Esophagus mucosa (tissue), 1 donor: ENCODE measurements at places on chromosomes 7 and 10.
A peak's percentile ranks its signal among the peaks of the same experiment; 100 is the strongest.

GRCh38 chr10:124614003-124614659, 130.0 kb downstream of the FAM53B start:
- no peak for ATAC-seq

- ATAC-seq: peak; percentile 24
Measured at GRCh38 chr10:3811291-3811870, 26.4 kb upstream of the KLF6 start.

DNA sequence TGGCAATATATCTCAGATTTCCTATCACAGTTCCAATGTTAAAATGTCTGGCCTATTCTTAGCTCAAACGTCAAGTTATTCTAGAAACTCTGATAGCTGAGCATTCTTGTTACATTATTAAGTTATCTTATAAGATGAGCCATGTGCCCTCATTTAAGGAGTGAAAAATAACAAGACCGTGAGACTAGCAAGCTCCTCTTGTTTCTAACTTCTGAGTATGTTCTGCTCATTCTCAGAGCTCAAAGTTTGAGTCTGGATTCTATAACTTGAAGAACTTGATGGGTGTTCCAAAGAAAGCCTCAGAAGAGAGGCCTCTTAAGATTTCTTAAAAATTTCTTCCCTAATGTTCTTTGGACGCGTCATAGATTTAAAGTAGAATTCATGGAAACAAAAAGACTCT, 215.2 kb downstream of the HTR7 start:
- no peak for ATAC-seq

GRCh38 chr7:11104578-11104977, 130.9 kb downstream of the PHF14 start:
- no peak for ATAC-seq

GRCh38 chr10:125840955-125841354, 17.6 kb downstream of the BCCIP start:
- no peak for ATAC-seq

- no peak for ATAC-seq
Measured at GRCh38 chr10:114920459-114920858, 17.5 kb upstream of the TRUB1 start.

- peak; percentile 61 for ATAC-seq
Measured at GRCh38 chr10:63099734-63100133, 33.4 kb upstream of the NRBF2 start.

GRCh38 chr10:43649185-43649523, 473 bp upstream of the ZNF32 start:
- ATAC-seq: no peak

DNA sequence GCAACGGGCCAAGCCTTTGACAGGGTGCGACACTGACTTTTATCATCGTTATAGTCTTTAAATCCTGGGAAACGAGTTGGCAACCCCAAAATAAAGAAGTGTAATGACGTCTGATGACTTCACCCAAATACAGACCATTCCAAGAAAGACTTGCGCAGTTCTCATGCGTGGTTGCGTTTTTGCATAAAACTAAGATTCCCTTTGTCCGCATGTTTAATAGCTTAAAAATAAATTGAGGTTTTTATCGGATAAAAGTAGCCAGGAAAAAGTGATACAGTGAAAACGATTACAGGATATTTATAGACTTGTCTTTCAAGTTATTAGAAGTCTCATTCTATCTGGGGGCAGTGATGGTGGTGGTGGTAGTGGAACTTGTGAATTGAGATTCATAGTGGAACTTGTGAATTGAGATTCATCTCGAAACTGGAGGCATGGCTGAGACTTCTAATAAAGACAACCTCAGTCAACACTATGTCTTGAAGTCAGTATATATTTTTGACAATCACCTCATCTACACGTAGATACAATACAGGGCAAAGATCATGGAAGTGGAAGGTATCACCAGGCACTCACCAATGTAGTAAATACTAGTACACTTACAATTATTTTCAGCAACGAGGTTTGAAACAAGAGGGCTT, 1.2 kb upstream of the NAMPT start:
- ATAC-seq: no peak

- peak; percentile 50 for ATAC-seq
Measured at GRCh38 chr7:132656846-132657776, 80.8 kb upstream of the PLXNA4 start.

DNA sequence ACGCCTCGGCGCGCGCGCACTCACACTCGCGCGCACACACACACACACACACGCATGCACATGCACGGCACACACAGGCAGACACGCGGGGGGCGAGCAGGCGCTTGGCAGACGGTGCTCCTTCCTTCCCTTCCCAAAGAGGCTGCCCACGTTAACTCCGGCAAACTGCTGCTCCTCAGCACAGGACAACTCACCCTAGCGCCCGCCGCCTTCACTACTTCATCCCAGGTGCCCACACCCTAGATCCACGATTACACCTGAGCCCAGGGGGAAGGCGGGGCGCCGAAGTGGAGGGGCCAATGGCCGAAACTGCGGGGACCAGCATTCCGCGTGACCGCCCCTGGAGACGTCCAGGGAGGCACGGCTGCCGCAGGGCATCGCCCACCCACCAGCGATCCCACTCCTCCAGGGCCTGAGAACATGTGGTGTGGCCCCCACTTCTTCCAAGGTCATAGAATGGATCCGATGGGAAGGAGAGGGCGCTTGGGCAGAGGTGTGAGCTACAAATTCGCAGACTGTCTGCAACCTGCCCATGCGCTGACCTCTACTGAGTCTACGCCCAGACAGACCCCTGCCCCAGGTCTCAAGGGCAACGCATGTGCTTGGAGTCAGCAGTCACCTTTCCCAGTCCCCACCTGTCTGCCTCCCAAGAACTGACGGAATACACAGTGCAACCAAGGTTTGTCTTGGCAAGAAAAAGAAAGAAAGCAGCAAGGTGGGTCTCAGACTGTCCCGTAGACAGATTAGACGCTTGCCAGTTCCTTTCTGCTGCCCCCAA, 74.6 kb downstream of the CALN1 start:
- peak; percentile 25 for ATAC-seq

DNA sequence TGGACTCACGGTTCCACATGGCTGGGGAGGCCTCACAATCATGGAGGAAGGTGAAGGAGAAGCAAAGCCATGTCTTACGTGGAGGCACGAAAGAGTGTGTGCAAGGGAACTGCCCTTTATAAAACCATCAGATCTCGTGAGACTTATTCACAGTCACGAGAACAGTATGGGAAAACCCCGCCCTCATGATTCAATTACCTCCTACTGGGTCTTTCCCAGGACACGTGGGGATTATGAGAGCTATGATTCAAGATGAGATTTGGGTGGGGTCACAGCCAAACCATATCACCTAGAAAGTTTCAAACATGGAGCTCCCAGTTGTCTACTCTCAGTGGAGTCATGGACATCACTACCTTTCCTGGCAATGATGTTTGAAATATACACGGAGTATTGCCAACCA, 49.6 kb downstream of the CYCS start:
- no peak for ATAC-seq

GRCh38 chr7:140924019-140924820, 509 bp downstream of the BRAF start:
- ATAC-seq: peak; percentile 84

- no peak for ATAC-seq
Measured at GRCh38 chr7:43701500-43701854, 27.8 kb downstream of the COA1 start.

DNA sequence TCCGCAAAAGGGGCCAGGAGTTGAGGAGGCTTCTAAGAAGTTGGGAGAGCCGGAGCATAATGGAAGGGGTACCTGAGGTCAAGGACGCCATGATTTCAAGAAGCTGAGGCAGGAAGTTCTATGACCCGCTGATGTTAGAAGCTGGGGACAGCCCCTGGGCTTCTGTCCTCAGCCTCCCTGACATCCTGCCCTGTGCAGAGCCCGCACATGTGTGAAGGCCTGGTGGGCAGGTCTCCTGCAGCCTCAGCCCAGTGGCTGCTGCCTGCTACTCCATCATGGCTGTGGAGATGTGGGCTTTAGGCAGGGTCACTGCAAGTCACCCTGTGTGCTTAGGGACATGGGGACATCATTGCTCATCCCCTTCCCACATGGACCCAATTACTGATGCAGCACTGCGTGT, 53.8 kb upstream of the PCBD1 start:
- ATAC-seq: no peak

DNA sequence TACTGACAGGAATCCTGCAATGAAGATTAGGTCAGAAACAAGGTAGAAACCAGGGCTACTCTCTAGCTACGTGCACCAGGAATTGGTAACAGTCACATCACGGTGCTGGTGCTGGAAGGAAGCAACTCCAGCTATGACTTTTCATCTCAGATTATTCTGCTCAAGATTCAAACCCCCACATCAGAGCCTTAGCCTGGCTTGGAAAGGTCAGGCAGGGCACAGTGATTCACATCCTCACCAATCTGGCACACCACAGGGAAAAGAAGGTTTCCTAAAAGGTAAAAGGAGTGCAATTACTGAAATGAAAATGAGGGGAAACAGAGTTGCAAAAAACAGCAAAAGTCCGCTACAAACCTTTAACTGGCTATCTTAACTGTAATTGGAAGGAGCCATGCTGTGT, 240.2 kb upstream of the NPSR1 start:
- ATAC-seq: no peak

- no peak for ATAC-seq
Measured at GRCh38 chr10:33106767-33107166, 148.7 kb upstream of the ITGB1 start.

GRCh38 chr7:105920766-105921165, 42.3 kb upstream of the CDHR3 start:
- ATAC-seq: no peak
